Stimulated activated CD4-positive, alpha-beta T cell treated with anti-CD3 and anti-CD28 coated beads, TNF-alpha, amount 100 ng/mL, for 4 hours (primary cell): ENCODE measurements at places on chromosomes 13 and 19.
A peak's percentile ranks its signal among the peaks of the same experiment; 100 is the strongest.

GRCh38 chr19:18969931-18970659 lies 29.1 kb upstream of the HOMER3 start:
- no peak for DNase-seq

DNA sequence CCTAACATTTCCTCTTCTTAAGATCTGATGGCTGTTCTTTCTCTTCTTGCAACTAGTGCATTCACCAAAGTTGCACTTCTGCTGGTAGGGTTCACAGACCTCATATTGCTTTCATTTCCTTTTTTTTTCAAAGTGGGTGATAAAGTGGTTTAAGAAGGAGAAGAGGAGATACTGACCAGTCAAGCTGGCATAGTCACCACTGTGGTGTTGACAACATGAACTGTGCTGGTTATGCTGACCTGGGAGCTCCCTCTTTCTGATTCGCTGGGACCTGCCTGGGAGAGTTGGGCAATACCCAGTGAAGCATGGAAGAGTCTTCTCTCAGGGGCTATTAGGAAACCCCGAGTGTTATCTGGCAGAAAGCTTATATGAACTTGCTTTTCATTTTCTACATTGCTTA lies 222.9 kb downstream of the SLITRK5 start:
- no peak for DNase-seq

DNA sequence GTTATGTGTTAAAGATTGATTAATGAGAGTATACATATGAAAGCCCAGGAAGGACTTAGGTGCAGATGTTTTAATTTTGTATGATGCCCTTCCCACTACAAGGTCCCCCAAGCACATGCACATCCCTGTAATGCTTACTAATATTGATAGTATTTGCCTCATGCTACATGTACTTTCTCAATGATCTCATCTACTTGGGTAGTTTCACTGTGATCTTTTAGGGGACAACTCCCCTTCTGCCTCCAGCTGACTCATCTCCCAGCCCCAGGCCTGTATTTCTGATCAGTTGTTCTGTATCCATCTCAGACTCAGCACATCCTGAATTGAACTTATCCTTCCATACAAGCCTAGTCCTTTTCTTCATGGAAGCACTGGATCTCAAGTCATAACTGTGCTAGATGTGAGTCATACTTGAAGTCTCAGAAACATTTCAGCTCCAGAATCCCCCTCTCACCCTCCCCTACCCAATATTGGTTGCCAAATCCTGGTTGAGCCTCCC lies 49.4 kb upstream of the INTS6 start:
- DNase-seq: no peak

DNA sequence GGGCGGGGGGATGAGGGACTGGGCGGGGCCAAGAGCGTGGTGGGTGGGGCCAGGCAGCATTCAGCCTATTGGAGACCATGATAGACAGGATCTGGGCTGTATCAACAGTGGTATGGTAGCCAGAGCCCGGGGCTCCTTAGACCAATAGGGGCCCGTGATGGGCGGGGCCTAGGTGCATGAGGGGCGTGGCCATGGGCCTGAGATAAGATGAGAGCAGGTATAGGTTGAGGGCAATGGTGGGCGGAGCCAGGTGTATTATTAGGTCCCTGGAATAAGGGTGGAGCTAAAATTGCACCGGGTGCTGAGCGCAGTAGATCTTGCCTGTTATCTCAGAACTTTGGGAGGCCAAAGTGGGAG lies 5.3 kb downstream of the ABCA7 start:
- DNase-seq: no peak

GRCh38 chr13:51063909-51064308 lies 47.2 kb downstream of the C13orf42 start:
- no peak for DNase-seq

DNA sequence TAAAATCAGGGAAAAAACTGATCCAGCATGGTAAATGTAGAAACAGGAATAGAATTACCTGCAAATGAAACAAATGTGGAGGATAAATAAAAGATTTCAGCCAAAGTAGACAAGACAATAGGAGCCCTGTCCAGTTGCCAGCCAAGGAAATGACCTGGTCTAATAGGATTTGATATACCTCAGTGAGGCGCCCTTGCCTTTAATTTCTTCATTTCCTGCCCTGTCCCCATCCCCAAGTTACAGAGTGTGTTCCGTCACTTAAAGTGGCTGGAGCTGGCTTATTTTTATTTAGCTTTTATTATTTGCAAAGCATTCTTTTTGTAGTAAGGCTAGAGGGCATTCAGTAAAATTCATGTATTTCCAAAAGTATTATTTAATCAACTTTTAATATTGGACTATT lies 1022.0 kb downstream of the EFNB2 start:
- DNase-seq: no peak

- DNase-seq: peak; percentile 37
Measured at GRCh38 chr13:99442273-99442895, 58.9 kb upstream of the TM9SF2 start.

DNA sequence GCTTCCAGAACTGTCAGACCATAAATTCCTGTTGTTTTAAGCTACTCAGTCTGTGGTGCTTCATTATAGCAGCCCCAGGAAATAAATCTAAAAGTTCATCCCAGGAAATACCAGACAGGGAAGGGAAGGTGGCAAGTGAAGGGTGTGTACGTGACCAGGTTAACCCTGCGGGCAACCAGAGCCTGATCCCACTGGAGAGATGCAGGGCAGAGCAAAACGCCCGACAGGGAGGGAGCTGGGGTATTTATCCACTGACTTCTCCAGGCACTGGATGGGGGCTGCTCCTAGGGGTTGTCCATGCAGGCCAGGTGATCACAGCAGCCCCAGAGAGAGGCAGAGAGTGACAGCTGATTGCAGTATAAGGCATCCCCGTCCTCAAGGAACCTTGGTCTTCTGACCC lies 150.9 kb downstream of the CACNA1A start:
- no peak for DNase-seq

DNA sequence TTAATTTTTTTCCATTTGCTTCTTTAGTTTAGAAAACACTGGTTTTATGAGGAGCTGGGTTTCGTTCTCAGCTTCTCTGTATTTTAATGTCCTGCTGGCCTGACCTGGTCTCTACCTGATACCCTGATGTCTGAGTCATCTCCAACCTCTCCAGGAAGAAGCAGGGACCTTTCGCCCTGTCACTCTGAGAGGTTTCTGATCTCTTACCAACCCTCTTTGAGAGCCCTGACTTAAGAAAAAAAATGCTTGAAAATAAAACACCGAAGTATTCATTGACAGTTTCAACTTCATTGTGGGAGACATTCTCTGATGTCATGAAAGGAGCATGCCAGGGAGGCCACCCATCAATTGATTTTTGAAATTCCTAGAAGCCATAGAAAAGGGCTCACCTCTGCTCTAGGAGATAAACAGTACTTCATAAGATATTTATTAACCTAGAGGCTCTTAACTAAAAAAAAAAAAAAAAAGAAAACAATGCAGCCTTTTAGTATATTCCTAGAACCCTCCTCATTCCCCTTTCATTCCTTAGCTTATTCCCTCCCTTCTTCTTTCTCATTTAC lies 234.8 kb downstream of the ENOX1 start:
- DNase-seq: no peak

DNA sequence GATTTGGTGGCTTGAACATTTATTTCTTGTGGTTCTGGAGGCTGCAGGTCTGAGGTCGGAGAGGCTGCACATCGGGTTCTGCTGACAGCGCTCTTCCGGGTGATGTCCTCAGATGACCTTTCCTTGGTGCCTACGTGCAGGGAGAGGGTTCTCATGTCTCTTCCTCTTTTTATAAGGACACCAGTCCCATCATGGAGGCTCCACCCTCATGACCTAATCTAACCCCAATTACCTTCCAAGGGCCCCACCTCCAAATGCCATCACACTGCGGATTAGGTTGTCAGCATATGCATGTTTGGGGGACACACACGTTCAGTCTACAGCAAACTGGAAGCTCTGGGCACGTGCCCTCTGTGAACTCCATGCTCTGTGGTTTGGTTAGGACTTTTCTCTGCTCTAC lies 338.6 kb downstream of the FGF9 start:
- no peak for DNase-seq

DNA sequence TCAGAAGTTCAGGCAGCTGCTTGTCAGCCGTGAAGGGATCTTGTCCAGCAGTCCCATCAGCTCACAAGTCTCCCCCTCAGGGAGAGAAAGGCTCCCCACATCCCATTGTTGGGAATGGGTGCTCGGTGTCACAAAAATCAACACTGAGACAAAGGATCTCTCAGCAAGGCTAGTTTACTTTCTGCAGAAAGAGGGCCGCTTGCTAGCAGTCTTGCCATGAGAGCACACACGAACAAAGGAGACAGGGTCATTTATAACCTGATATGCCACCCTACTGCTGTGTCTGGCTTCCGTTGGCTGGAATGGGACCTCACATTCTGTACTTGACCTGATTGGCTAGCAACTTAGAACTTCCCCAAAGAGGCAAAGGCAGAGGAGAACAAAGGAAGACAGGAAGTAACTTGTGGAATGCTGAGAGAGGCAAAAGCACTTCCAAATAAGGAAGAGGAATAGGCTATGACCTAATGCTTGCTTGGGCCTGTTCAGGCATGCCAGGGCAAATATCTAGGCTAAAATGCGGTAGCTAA lies 8.7 kb upstream of the IGFL3 start:
- no peak for DNase-seq

DNA sequence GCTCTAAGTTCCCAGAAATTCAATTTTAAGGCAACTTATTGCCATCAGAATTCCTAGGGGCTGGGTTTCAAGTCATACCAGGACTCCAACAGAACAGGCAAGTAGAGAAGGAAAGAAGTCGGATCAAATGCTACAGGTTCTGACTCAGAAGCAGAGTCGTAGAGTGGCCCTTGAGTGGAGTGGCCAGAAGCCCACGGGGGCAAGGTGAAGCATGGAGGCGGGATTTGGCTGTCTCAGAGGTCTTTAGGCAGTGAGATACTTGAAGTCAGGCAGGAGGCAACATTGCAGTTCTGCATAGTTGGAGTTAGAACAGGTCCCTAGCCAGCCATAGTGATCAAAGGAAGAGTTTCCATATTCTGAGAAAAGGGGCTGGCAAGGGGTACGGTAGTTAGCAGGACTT lies 111.6 kb downstream of the NHLRC3 start:
- DNase-seq: no peak

DNA sequence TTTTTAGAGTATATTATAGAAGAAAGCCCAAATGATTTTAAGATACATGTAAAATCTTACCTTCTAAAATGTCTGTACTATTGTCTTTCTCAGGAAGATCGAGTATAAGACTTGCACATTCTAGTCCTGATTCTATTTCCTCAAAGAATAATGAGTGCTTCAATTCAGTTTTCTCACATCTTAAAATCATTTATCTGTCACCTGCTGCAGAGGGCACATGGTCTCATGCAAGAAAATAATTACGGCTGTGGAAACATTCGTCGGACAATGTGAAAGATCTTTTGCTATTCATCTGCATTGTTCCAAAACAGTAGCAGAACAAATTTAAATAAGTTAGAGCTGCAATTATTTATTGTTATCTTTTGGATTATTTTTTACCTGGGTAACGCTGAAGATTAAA lies 1403.5 kb downstream of the PCDH9 start:
- DNase-seq: no peak

DNA sequence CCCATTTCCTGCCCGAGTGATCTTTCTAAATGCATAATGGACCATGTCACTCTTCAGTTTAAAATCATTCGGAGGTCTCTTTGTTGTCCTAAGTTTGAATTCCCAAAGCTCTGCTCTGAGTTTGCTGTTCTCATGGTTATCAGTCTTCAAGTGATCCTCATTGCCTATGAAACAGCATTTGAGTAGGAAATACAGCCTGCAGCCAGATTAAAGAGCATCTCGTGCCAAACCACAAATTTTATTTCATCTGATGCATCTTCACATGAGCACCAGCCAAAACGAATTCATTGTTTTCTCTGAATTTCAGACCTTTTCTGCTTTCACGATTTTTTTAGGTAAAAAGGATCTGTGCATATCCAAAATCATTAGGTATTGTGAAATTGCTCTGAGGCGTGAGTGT lies 299.6 kb downstream of the TDRD3 start:
- DNase-seq: no peak

GRCh38 chr19:14375055-14375581 lies 6.1 kb upstream of the ADGRE5 start:
- peak; percentile 53 for DNase-seq

GRCh38 chr13:48144413-48145035 lies 49.6 kb upstream of the MED4 start:
- DNase-seq: no peak

DNA sequence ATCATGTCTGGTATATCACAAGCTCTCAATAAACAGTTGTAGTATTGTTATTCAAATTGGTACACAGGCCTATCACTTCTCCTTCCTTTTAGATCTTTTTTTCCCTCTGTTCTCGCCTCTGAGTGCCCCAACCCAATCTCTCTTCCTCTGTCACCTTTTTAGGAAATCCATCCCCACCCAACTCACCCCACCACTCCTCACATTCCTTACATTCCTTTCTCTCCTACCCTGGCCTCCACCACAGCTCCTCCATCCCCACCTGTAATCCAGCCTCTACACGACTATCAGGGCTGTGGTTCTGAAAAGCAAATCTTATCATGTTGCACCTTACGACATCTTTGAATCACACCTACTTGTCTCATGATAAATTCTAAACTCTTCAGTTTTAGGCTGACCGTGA lies 545.4 kb upstream of the GPC6 start:
- no peak for DNase-seq

- DNase-seq: no peak
Measured at GRCh38 chr19:53977991-53978731, 13.3 kb upstream of the CACNG6 start.

GRCh38 chr13:79353693-79354092 lies 52.4 kb downstream of the RBM26 start:
- DNase-seq: no peak

GRCh38 chr13:109715902-109716301 lies 70.5 kb downstream of the IRS2 start:
- DNase-seq: no peak

DNA sequence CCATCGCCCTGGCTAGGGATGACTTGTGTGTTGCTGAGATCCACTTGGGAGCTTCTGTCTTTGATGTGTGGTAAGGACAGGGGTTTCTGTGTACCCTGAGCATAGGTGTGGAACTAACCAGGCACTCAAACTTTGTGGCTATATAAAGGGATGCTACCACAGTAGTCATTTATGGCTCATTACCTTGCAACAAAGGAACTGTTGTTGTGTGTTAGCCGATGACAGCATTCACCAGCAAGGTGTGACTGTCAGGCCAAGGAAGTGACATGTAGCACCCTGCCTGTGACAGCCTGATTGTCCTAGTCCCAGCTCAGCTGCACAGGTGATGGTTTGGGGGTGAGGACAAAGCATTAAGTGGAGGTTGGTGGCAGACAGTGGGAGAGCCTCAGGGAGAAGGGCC lies 73.6 kb downstream of the COG3 start:
- no peak for DNase-seq

GRCh38 chr13:97537110-97537509 lies 103.1 kb downstream of the RAP2A start:
- DNase-seq: no peak

DNA sequence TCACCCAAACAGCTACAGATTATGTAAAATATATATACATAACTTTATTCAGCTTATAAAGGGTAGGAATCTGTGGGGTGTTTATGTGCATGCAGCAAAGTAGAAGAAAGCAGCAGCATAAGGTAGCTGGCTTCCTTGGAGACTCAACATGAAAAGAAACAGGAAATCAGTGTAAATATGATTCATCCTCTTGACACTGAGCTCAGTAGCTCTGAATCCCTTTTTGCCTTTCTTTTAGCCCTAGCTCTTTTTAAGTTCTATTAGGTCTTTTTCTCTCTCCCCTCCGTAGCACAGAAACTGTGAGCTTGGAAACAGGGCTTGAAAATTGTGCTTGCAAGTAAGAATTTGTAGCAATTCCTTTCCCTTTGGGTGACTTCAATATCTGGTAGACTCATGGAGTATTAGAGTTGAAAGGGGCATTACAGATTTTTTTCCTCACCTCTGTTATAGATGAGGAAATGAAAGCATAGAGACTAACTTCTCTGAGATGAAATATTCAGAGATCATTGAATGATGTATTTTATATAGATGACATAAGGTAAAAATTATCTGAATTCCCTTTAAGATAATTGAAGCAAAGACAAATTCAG lies 314.4 kb downstream of the PCDH9 start:
- no peak for DNase-seq
